HS-5 (cell line): ENCODE measurements at places on chromosomes 12 and 14.
A peak's percentile ranks its signal among the peaks of the same experiment; 100 is the strongest.

DNA sequence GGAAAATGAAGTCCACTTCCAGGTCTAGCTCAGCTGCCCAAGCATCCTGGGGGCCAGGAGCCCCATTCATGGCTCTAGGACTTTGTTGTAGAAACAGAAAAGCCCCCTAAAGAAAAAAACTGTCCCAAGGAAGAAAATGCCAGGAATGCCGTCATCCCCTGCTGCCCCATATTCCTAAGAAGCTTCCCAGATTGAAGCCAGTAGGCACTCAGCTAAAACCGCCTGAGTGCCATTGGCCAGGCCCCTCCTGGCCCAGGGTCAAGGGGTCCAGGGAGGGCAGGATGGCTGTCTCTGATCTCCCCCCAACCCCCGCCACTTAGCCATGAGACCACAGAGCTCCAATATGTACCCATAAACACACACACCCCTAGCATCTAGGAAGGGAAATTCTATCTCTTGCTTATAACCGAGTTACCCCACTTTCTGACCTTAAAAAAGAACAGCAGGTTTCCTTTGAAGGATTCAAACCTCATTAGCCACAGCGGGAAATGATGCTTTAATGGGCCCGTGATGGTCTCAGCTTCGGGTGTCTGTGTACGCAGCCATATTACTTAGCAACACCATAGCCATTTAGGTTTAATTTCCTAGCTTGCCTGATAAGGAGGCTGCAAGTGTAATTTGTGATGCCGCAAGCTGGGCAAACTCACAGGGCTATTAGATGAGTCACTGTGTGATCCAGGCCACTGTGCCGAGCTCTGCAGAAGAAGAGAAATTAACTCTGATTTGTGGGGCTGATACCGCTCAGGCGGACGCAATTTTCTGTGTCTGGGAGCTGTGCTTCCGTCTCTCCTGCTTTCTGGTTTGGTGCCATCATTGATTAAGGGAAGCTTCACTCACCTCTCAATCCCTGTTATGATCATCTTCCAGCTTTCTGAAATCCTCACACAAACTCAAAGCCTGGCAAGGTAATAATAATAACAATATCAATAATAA, 84.2 kb downstream of the GCH1 start:
- peak; percentile 18 for DNase-seq

GRCh38 chr12:88433997-88434703, 146.1 kb downstream of the KITLG start:
- no peak for DNase-seq

GRCh38 chr14:37254411-37254947, 56.7 kb downstream of the MIPOL1 start:
- no peak for DNase-seq

GRCh38 chr14:94935706-94936300, 165.9 kb upstream of the GSC start:
- DNase-seq, result no peak

DNA sequence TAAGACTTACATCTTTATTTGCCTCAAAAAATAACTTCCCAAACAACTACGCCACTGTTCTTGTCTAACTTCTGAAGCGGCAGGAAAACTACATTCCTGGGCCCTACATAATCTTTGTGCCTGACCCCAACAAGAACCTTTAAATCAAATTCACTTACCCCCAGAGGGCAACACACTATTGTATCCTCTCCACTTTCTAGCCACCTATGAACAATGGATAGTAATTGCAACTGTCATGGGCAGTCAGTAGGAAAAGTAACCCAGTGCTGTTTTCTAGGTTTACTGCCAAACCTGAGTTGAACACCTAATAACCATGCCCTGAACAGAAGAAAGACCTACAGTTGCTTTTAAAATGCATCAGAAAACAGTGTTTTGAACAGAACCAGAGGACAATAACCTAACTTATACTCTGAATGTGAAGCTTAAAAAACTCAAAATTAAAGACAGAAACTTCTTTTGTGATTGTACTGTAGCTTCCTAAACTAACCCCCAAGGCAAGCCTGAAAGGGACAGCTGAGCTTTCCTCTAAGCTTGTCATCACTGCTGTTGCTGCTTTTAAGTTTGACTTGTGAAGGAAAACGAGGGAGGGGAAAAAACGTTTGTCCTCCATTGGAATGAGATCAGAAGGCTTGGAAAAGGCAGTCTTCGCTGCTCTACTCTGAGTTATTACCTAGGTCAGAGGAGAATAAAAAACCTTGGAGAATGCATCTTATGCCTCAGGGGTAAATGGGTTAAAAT, 195.7 kb downstream of the SOX5 start:
- DNase-seq, result no peak

DNA sequence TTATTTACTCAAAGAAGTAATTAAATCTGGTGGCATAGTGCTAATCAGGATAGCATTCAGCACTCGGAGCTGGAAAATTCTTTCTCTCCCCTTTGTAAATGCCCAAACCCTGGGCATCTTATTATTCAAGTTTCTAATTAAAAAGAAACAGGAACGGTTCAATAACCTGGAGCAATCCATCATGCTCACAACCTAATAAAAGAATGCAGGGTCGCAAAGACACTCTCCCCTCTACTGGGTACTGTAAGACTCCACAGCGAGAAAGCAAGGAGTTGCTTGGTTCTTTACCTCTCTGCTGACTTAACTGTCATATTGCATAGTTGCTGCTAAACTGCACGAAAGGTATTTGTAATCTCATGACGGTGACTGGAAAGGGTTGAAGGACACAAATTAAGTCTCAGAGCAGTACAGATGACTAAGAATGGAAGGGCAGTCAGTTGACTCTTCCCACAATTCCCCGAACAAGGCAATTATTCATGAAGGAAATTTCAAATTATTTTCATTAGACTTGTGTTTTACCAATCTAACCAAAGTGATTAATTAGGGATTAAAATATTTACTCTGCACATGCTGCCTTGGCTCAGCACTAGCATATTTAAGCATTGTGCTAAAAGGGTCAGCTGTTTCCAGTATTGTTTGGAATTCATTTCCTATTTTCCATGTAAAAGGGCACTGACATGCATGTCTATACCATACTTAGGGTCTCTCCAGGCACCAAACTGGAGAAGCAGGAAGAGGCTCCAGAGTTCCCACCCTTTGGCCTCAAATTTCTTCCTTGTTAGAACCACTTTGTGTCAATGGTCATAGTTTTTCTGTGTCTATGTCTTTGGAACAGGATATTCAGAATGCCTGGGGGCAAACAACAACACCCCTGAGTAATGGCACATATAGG, 182.2 kb downstream of the EXOC5 start:
- no peak for DNase-seq

DNA sequence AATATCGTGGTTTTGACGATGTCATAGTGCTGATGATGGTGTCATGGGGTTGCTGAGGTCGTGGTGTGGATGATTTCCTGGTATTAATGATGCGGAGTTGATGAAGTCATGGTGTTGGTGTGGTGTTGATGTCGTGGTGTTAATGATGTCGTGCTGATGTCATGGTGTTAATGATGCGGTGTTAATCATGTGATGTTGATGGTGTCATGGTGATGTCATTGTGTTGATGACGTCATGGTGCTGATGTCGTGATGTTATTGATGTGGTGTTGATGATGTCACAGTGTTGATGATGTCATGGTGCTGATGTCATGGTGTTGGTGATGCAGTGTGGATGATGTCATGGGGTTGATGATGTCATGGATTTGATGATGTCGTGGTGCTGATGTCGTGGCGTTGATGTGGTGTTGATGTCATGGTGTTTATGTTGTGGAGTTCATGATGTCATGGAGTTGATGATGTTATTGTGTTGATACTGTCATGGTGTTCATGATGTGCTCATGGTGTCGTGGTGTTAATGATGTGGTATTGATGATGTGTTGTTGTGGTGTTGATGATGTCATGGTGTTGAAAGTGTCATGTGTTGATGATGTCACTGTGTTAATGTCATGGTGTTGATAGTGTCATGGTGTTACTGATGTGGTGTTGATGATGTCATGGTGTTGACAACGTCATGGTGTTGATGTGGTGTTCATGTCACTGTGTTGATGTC, 48.5 kb upstream of the RIMBP2 start:
- peak; percentile 10 for DNase-seq

DNA sequence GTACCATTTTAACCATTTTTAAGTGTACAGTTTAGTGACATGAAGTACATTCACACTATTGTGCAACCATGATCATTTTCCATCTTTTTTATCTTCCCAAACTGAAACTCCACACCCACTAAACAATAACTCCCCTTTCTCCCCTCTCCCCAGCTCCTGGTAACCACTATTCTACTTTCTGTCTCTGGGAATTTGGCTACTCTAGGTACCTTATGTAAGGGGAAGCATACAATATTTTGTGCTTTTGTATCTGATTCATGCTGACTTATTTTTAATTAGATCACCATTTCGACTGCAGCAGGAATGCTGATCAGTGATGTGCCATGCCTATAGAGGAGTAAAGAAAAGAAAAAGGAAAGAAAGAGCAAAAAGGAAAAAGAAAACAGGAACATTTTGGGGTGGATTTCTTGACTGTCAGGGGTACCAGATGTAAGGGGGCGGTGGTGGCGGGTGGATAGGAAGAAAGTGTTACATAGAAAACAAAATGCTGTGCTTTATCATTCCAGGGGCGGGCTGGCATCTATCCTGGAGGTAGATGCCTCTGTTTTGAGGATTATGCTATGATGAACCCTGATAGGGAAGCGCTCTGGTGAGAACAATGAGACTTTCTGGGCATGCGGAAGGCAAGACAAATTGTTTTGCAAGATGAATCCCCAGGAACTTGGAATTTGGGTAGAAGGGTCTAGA, 45.2 kb upstream of the CTDSP2 start:
- no peak for DNase-seq

- no peak for DNase-seq
Measured at GRCh38 chr12:53194973-53195372, 12.1 kb downstream of the ITGB7 start.

DNA sequence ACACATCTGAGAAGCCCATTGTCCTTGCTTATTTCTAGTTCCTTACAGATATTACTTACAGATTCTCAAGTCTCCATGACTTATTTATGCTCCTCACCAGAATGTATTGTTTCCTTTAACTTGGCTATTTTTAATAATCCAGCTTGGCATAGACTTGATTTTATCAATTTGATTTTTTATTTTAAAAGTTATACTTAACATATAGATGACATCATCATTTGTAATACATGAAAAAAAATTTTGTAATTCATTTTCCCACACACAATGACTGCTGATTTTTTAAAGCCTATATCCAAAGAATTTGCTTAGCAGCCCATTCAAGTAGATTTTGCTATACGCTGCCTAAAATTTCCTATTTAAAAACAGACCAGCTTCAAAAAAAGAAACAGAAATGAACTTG, 39.8 kb downstream of the PTPRR start:
- DNase-seq, result no peak

GRCh38 chr14:67544590-67544989, 11.5 kb downstream of the PLEKHH1 start:
- DNase-seq, result no peak

DNA sequence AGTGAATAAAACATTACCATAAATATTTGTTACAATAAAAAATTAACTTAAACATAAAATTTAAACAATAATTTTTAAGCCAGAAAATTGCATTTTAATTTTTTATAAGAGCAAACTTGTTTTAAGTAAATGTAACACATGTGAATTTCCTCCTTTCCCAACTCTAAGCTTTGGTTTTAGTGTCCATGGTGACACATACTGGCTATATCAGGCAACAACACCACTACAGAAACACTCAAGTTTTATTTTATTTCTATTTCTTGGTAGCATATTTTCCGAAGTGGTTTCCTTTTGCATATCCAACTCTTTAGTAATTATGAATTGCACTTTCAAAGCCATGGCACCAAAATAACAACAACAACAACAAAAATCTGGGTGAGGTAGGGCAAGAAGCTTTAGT, 2.2 kb downstream of the NELL2 start:
- no peak for DNase-seq

DNA sequence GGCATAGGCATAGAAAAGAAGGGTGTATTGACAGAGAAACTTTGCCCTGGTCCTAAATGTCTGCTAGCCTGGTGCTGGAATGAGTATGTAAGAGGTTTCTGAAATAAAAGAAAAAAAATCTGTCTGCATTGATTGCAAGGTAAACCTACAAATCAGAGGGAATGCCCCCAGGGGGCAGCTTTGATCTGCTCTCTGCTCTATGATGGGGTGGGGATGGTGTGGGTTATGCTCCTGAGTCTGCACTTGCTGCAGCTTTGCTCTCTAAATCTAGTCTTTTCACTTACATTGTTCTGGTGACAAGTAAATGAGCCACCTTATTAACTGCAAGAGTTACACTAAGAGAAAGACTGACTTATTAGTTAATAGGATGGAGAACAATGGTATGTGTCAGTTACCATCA, 468.4 kb upstream of the STXBP6 start:
- no peak for DNase-seq

GRCh38 chr12:45416126-45416525, 200.2 kb downstream of the ANO6 start:
- DNase-seq, result no peak

- no peak for DNase-seq
Measured at GRCh38 chr14:59600211-59600945, 23.8 kb upstream of the CCDC175 start.

DNA sequence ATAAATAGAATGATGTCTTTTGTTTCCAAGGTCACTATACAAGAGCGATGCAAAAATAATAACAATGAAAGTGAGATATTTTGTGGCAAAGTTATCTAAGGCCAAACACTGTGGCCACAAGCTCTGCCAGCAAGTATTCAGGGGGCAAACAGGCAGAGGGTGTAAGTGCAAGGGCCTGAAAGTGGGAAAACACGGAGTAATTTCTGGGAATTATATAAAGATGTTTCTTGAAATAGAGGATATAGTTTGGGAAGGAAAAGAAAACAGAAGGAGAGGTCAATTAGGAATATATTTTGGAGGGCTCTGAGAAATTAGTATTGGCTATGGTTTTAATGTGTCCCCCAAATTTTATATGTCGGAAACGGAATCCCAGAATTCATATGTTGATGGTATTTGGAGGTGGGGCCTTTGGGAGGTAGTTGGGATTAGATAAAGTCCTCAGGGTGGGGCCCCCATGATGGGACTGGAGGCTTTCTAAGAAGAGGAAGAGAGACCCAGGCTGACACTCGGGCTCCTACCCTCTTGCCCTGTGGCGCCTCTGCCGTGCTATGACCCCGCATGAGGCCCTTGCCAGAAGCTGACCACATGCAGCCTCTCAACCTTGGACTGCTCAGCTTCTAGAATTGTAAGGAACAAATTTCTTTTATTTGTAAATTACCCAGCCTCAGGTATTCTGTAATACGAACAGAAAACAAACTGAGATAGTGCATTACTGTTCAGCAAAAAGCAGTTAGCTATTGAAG, 60.0 kb downstream of the LLPH start:
- no peak for DNase-seq

DNA sequence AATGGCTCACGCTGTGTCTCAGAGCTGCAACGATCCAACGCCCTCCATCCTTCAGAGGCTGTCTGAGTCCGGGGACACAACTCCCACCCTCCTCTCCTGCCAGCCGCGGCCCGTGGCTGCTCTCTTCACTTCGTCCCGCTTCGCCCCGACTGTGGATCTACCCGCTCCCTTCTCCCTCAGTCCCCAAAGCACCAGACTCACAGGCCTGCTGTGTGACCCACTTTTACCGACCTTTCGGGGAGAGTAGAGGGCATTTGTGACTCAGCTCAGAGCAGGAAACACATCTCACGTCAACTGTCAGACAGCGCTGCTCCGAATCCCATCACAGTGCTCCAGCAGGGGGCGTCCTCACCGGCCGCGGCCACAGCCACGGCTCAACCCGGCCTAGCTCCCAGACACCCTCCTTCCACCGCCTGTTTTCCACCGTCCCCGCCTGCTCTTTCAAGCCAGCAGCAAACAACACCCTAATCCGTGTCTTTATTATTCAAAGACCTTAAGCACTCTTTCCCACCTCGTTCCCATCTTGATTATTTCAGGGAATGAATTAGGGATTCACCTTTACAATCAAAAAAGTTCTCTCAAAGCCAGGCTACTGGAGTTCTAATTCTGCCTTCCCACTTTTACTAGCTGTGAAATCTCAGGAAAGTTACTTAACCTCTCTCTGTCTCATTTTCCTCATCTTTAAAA, 5.0 kb upstream of the AQP2 start:
- no peak for DNase-seq
